ENCODE measurements at places on chromosomes 7 and 10.
A peak's percentile ranks its signal among the peaks of the same experiment; 100 is the strongest.

DNA sequence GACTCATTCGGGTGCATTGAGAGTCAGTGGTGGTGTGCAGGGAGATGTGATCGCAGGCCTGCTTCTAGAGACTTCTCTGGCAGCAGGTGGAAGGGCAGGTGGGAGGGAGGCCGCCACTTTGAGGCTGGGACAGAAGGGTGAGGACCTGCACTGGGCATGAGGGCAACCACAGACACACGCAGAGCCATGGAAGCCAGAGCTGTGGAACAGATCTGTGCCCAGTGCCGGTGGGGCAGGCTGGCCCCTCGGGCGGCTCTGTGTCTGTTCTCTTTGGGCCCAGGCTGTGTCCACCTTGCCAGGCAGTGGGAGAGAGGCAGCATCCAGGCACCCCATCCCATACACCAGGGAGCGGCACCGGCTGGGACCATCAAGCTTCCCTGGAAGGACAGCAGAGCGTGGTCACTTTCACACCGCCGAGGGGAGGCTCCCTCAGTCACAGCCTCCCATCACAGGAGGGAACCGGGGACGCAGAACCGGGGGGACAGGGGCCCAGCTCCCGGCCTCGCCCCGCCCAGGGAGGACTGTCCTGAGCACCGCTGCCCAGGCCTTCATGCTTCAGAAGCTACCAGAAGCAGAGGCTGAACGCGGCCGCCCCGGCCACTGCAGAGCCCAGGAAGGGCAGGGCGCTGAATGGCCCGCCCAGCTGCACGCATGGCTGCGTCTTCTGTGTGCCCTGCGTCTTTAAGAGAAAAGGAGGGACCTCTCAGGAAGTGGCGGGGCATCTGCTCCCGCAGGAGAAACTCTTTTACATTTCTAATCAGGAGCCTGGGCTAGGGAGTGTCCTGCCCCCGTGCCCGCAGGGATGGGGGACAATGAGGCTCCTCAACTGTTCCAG, 32.1 kb downstream of the EN2 start:
- DNase-seq = no peak

- no peak for DNase-seq
These were observed 108.9 kb downstream of the IPMK start for GRCh38 chr10:58158806-58159205.

DNA sequence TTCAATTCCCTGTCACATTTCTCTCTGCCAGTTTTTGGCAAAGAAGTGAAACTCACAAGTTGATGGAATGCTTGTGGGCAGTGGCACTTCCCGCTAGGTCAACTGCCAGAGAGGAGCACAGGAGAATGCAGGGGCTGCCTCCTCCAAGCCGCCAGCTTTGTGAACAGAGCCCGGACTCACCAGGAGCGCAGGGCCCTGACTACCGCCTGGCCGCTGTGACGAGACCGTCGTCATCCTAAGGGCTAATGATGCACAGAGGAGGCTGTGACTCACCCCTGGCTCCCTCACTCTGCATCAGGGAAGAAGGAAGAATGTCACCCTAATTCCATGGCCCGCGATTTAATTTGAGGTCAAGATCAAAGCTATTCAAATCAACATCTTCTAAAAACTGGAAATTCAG, 123.9 kb downstream of the TAX1BP1 start:
- no peak for DNase-seq

GRCh38 chr10:98331885-98332284, 63.9 kb upstream of the LOXL4 start:
- DNase-seq = no peak

- no peak for DNase-seq
These were observed 21.9 kb downstream of the ADCYAP1R1 start for GRCh38 chr7:31074120-31074383.

GRCh38 chr7:152144557-152145245, 119.2 kb downstream of the GALNT11 start:
- no peak for DNase-seq

DNA sequence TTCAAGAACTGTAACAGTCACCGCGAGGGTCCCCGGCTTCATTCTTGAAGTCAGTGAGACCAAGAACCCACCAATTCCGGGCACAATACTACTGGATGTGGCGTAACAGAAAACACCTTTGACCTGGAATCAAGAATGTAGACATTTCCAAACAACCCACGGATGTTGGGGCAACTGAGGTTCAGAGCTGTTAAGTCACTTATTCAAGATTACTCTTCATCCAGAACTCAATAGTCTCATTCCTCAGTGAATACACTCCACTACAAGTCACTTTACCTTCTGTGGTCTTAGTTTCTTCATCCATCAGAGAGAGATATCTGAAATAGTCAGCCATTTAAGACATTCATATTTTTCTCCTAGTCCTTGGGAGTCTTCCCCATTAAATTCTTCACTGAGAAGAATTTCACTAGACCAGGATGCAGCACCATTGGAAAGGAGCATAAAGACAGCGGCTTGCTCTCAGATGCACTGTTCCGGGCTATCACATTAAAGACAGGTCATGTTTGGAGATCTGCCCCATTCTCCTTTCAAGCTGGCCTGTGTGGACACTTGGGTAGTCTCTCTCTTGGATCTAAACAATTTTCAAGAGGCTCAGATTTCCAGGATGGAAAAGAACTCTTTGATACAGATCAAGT, 32.3 kb upstream of the ARID5B start:
- no peak for DNase-seq

GRCh38 chr7:43554423-43554822, 28.5 kb upstream of the STK17A start:
- DNase-seq = no peak

DNA sequence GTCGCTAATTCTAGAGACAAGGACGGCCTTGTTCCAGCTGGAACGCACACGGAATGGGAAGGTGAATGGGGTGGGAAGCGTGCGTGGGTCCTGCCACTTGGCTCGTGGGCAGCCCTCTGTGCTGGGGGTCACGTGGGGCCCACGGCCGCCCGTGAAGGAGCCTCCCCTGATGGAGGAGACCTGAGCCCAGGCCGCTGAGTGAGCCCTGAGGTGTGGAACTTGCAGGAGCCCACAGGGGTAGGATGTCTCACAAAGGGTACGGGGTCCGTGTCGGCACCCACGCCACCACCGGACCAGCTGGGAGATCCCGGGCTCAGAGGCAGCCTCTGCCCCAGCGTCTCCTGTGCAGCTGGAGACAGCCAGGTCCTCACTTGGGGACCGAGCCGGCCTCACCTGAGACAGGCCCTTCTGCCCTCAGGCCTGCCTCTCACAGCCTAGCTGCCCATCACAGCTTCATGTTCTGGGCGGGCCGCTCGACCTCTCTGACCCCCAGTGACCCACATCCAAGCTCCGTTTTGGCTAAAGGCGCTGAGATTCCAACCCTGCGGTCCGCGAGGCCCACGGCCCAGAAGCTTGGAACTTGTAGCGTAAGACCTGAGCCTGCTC, 84.8 kb downstream of the FOXL3 start:
- DNase-seq = no peak

DNA sequence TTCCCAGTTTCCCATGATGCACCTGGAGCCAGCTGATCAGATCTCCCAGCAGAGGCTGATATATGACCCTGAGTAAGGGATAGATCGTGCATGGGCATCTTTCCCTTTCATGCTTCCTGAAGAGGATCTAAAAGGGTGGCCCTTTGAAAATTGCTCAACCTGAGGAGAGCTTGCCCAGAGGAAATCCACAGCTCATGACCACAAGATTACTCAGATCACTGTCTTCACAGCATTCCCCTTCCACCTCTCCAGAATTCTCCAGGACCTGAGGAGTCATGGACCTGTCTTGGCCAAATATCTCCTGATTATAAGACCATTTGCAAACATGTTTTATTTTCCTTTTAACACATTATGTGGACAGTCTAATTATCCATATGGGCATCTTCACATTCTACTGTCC, 328.1 kb downstream of the LHFPL3 start:
- DNase-seq = no peak

DNA sequence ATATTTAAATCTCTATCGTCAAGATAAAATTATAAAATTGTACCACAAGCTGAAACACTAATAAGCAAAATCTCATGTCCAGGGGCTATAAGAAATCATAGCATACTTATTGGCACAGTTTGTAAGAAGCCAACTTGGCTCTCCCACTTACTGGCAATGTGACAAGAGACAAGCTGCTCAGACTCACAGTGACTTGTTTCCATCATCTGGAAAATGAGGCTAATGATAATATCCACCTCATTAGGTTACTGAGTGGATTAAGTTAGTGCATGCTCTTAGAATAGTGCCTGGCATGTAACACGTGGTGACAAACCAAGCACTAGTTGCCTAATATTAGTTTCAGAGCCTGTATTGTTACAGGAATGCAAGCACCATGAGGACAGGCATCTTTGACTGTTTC, 234.4 kb downstream of the GLI3 start:
- no peak for DNase-seq

DNA sequence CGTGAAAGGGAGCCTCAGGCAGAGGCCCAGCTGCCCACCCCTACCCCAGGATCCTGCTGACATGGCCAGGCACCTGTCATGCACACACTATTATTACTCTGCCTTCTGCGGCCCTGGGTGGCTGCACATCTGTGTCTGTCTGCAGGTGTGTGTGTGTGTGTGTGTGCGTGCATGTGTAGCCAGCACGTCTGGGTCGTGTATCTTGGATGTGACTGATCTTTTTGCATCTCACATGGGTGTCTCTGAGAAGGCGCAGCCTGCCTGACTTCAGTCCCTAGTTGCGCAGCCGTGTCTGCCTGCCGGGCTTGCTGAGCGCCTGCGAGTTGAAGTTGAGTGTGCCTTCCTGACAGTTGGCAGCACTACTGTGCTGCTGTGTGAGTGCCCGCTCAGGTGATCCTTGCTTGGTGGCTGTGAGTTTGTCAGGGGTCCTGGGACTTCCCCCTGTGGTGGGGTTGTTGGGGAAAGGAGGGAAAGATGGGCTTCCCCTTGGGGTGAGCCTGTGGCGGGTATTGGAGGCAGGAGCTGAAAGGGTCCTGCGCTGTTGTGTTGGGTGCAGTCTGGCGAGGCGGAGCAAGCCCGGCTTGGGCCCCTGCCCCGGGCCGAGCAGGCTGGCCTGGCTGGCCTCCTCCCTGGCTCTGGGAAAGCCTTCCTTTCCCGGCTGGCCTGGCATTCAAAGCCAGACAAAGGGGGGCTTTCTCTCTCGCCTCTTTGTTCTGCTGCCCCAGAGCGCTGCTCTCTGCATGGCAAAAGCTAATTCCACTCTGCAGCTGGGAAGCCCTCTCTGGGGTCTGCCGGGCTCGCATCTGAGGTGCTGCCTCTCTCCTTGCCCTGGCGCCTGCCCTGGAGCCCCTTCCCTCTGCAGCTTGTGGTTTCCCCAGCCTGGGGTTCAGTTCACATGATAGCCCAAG, 4.9 kb downstream of the TRIM8 start:
- DNase-seq = no peak

- no peak for DNase-seq
These were observed 244.5 kb downstream of the GATA3 start for GRCh38 chr10:8298896-8299570.

DNA sequence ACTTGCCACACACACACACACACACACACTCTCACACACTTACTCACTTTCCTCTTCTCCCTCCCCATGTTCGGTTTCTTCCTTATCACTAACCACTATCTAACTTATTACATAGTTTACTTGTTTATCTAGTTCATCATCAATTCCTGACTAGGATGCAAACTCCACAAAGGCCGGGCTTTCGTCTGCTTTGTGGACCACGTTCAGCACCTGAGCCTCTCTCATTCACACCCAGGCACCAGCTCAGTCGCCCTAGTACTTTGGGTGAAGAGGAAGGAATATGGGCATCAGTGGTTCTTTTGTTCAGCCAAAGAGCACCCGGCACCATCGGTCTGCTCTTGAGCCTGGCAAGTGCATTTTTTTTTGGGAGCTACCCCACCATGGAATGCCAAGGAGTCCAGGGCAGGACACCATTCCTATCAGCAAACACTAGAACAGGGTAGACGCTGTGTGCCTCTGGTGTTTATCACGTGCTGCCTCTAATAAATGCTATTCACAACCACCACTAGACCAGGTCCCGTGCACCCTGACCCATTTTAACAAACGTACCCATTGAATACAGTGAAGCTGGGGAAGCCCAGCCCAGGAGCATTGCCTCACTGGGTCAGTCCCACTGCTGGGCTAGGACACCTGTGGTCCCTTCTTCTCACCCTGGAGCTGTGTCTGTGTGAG, 2.2 kb downstream of the C10orf67 start:
- no peak for DNase-seq

GRCh38 chr7:54785261-54785660, 26.2 kb upstream of the SEC61G start:
- no peak for DNase-seq

GRCh38 chr7:24778543-24779282, 21.4 kb upstream of the GSDME start:
- DNase-seq = no peak

DNA sequence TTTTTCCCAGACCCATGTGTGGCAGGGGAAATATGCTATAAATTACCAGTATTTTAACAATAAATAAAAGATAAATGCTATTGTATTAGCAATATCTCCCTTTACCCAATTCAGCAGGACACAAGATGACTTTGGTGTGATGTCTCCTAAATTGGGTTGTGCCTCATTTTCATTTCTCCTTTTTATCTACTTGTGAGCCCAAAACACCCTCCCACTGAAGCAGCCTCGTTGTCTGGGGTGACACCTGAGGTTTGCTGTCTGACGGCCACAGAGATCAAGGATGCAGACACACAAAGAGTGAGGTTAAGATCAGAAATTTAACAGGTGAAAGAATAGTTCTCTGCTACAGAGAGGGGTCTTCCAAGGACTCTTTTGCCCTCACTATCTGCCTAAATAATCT, 27.1 kb upstream of the CC2D2B start:
- no peak for DNase-seq

- DNase-seq = peak; percentile 58
These were observed 91.2 kb downstream of the ZNF22 start for GRCh38 chr10:45091968-45092367.

GRCh38 chr10:297567-297966, 162.3 kb downstream of the ZMYND11 start:
- no peak for DNase-seq

GRCh38 chr7:133947458-133948254, 179.5 kb upstream of the LRGUK start:
- no peak for DNase-seq

- DNase-seq = no peak
These were observed 79.4 kb downstream of the CTBP2 start for GRCh38 chr10:125080984-125081383.

GRCh38 chr7:94412762-94413322, 18.1 kb downstream of the COL1A2 start:
- DNase-seq = no peak

- DNase-seq = no peak
These were observed 3.2 kb downstream of the GLI3 start for GRCh38 chr7:42233695-42234331.

Measured in NCI-H1092 (cell line).